ENCODE measurements at places on chromosomes 13 and 19.

- DNase-seq: peak; percentile 30
These were observed 6.6 kb upstream of the EID2 start for GRCh38 chr19:39546599-39546998.

DNA sequence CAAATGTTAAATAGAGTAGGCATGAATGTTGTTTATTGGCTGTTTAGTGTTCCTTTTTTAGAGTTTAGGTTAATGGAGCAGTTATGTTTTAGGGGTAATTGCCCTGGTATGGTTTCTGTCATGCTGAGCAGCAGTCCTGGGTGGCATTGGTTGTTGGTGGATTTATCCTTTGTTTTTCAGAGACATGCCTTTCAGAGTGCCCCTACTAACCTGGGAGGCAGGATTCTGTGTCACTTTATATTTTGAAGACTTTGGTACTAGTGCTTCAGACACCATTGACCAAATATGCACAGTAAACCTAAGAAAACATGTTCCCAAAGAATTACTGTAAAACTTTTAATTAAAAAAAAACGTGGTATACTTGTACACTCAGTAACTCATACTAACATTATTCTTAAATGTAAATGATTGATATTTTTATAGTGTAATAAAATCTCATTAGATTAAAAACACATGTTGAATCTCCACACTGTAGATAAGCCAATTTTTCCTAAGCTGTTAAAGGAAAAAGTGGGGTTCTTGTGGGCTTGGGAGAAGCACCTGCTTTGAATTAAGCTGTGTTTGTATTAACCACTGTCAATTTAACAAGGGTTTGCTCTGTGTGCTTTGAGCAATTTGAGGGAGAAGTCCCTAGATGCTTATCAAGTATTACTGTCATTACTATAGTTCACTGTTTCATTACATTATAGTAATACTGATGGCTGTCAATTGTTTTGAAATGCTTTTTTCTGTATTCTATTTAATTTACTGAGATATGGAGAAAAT is 133.2 kb downstream of the LMO7 start:
- DNase-seq: no peak

- no peak for DNase-seq
These were observed 32.5 kb downstream of the MARK4 start for GRCh38 chr19:45283443-45284033.

- peak; percentile 6 for DNase-seq
These were observed 11.3 kb downstream of the DPY19L3 start for GRCh38 chr19:32416749-32417456.

- no peak for DNase-seq
These were observed 110.3 kb upstream of the VSTM2B start for GRCh38 chr19:29415507-29415906.

- no peak for DNase-seq
These were observed 9.8 kb downstream of the GJA3 start for GRCh38 chr13:20151016-20151415.

All from epithelial cell of esophagus (primary cell).